Amniotic stem cell (primary cell): ENCODE measurements at places on chromosomes 11 and 22.

DNA sequence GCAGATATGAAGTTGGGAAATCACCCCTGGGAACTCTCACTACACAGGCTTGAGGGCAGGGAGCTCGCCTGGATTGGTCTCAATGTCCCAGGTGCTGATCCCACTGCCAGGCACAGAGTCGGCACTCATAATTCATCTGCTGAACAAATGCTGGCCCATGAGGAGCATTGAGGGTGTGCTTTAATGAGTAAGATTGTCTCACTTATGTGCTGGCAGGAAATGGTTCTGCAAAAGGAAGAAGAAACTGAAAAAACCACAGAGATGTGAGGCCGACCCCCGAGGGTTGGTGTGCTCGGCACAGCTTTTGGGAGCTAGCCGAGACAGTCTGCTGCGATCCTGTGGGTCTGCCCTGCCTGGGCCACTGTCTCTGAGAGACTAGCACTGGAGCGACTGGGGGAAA, 9.4 kb downstream of the PLAAT2 start:
- DNase-seq = no peak

GRCh38 chr11:43986327-43986726, 43.9 kb downstream of the C11orf96 start:
- DNase-seq = no peak

DNA sequence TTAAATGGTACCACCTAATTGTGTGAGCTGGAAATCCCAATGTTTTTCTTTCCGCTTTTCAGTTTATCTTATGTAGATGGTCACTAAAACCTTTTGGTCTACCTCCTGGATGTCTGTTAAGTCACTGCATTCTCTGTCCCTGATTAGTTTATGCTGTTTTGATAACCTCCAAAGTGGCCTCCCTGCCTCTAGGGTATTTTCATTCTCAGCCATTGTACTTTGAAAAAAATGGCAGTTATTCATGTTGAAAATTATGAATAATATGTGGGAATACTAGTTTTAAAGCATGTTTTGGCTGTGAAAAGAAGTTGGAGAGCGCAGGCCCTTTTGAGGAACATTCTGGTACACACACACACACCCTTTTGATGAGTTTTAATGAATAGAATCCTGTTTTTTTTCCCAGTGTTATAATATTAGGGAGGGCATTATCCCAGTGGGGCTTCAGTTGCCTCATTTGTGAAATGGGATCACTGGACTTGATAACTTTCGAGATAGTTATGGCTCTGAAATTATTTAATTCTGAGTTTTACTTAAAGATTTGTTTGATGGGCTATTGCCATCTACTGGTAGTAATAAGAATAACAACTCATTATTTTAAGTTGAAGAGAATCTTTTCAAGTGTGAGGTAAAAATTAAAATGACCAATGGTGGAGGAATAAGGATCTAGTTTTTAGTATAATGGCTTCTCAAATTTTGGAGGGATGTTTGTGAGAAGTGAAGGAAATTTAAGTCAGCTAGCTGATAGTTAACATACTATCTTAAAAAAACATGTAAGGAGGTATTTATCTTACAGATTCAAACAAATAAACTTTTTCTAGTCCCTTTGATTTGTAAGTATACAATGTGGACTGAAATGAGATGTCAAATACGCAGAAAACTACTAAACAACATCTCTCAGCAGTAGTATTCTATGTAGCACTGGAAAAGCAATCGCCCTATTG, 3.9 kb downstream of the FDX1 start:
- DNase-seq = no peak

DNA sequence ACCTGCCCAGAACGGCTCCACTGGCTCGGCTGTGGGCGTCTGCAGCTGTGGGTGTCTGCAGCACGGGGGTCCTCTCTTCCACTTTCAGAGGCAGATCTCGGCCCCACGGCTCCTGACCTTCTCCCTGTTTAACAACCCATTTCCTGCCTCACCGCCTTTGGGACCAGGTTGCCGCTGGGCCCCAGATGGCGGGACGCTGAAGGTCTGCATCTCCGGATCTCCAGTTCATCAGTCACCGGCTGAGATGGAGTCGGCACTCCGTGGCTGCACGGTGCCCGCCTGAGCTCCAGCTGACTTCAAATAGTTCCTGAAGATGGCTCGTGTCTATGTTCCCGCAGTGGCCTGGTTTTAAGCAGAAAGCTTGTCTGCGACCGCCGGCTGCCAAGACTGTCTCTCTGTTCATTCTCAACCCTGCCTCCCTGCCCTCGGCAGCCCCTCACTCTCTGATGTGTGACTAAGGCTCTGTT, 475.9 kb downstream of the BRD1 start:
- DNase-seq = no peak

DNA sequence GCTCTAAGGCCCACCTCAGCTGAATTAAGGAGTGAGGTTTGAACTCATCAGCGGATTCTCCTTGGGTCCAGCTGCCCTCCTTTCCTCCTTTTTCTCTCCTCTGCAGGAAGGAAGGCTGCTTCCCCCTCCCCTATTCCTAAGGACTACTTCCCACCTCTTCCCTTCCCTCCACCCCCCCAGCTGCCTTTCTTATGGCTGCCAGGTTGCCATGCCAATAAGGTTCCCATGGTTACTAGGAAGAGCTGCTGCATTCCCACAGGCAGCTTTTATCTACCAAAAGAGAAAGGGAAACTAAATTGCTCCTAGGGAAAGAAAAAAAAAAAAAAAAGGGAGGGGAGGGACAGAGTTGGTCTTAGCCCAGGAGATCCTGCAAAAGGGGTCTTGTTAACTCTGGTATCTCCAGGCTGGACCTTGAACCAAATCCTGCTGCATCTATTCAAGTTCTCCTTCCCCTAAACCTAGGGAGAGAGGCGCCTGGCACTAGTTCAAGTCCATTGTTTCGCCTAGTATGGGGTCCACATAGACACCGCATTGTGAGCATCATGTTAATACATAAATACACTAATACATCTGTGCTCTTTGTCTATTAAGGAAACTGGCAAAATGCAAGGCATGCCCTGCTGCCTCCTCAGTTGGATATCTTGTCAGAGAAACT, 21.2 kb upstream of the FEZ1 start:
- DNase-seq = peak; percentile 9

GRCh38 chr11:69157156-69157821, 1.6 kb downstream of the SMIM38 start:
- DNase-seq = peak; percentile 32

DNA sequence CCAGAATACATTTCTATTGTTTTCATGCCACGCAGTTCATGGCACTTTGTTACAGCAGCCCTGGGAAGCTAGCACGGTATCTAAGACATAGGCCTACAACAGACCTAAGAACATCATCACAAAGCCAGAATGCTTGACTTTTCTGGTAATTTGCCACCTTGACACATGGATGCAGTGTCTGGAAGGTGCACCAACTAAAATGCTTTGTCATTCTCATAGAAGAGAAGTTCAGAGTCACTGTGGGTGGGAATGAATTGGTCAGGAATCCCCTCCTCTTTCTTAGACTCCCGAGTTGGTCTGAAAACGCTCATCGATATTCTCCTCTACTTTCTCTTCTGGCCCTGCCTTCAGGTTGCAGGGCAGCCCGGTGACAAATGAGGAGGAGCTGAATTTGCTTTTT, 121.5 kb downstream of the COMMD9 start:
- DNase-seq = no peak

DNA sequence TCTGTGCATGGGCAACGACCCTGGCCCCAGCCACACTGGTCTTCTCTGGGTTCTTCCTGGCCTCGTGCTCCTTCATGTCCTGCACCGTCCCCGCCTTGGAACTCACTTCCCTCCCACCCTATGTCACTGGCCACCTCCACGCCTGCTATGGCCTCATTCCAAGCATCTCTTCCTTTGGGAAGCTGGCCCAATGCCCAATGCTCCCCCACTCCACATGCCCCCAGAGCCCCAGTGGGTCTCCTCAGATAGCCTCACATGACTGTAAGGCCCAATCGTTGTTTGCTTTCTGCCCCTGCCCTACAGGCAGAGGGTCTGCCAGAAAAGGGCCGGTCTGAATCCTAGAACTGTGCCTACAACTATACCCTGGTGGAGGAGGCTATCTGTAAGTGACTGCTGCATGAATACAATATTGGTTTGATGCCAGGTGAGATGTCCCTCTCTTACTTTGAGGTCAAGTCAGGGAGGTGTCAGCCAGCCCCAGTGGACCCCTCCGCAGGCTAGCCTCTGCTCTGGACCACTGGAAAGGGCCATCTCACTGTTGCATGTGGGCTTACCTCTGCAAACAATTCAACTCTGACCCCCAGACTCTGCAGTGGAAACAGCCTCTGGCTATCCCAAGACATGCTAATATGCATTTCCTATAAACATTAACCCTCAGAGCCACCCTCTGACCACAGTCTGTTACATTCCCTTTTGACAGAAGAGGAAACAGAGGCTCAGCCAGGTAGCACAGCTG, 2.1 kb upstream of the GNAZ start:
- DNase-seq = no peak

GRCh38 chr11:7592711-7593110, 78.9 kb downstream of the PPFIBP2 start:
- no peak for DNase-seq

DNA sequence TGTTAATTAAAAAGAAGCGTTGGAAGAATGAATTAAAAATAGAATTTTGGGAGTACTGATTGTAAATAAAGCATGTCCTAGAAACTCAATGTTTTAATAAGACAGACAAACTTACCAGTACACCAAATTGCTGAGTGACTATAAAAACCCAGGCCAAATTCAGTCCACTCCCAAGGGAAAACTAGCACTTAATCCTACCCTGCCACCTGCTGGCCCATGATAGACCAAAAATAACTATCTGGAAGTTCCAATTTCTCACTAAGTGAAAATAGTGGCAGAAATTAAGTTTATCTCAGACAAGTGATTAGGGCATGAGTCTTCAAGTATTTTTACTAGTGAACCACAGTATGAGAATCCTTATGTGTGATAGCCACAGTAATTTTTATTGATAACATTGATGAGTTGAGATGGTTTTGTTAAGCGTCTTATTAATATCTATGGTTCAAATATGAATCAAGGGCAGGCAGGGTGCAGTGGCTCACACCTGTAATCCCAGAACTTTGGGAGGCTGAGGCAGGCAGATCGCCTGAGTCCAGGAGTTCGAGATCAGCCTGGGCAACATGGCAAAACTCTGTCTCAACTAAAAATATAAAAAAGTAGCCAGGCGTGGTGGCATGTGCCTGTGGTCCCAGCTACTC, 9.8 kb upstream of the DDX10 start:
- DNase-seq = peak; percentile 22

DNA sequence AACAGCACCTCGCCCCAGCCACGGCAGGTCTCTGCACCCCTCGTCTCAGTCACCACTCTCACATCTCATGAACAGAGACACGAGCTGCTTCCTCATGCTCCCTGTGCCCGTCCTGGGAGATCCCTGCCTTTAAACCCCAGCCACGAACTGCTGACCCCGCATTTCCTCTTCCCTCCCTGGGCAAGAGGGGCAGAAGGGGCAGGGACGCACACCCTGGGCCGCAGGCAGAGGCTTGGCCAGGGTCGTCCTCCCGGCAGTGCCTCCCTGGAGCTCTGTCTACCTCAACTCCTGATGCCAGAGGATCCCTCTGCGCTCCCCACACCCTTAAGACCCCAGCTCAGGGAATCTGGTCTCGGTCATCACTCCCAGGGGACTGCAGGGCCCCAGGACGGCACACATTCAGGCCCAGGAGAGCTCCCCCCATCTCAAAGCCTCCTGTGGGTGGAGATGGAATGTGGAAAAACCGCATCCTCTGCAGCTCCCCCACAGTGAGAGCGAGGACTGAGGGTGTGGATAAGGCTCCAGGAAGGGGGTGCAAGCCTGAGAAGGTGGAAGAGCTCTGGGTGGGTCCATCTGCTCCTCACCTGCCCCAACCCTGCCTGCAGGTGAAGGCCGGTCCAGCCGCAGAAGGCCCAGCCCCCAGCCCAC, 1.2 kb downstream of the BID start:
- DNase-seq = no peak

DNA sequence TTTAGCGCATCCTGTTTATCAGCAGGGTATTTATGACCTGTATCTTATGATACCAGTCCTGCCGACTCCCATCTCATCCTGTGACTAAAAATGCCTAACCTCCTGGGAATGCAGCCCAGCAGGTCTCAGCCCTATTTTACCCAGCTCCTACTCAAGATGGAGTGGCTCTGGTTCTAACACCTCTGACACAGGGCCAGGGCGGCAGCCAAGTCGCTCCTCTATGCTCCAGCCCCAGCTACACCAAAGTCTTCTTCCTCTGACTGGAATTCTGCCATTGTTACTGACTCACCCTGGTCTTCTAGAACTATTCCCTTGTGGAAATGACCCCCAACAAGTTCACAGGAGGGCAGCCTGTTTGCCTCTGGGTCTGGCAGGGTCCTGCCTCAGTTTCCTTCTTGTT, 7.9 kb upstream of the C1QTNF6 start:
- DNase-seq = no peak

DNA sequence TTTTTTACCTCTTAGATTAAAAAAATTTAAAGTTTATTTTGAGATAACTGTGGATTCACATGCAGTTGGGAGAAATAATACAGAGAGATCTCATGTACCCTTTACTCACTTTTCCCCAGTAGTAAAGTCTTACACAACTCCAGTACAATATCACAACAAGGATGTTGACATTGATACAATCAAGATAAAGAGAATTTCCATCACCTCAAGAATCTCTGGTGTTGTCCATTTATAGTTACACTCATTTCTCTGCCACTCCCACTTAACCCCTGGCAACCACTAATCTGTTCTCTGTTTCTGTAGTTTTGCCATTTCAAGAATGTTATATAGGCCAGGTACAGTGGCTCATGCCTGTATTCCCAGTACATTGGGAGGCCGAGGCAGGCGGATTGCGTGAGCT, 10.5 kb upstream of the ZBED5 start:
- no peak for DNase-seq

- DNase-seq = no peak
Measured at GRCh38 chr22:19765477-19766239, 5.1 kb downstream of the TBX1 start.

GRCh38 chr11:111301842-111302118, 3.4 kb downstream of the POU2AF3 start:
- no peak for DNase-seq

DNA sequence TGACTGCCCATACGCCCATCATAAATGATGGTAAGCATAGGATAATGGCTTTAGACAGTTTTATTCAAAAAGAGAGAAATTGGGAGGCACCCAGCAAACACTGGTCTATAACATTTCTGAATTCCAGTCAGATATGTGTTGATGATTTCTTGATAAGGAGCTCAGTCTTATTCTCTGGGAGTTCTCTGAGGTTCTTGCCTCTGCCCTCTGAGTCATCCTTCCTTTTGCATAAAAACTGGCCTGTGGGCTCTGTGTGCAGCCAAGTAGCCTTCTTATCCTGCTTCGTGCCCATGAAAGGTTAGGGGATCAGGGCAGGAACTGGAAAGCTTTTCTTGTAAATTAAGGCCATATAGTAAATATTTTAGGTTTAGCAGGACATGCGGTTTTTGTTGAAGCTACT, 48.9 kb downstream of the FAR1 start:
- DNase-seq = peak; percentile 2

- no peak for DNase-seq
Measured at GRCh38 chr11:65826984-65827735, 6.6 kb upstream of the SNX32 start.

GRCh38 chr11:10298342-10298741, 4.3 kb upstream of the SBF2 start:
- DNase-seq = no peak

DNA sequence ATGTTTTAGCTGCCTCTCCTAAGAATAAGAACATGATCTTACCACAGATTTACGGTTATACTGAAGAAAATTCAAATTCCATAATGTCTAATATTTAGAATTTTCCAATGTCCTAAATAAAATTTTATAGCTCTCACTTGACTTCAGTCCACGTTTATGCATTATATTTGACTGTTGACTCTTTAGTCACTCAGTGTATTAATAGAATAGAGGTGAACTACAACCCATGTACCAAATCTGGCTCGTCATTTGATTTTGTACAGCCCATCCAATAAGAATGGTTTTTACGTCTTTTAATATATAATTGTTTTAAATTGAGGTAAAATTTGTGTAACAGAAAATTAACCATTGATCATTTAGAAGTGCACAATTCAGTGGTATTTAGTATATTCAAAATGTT, 34.9 kb downstream of the KDM2A start:
- no peak for DNase-seq
